Esophagus squamous epithelium (tissue), 5 donors: ENCODE measurements at places on chromosomes 7 and 10.

- no peak overlapping the region for H3K27ac ChIP-seq
- H3K4me1 ChIP-seq: peaks cover 15% of the 10 kb centered on the region
- no peak for DNase-seq
- H3K36me3 ChIP-seq: no peaks in the 10 kb centered on the region
Observed at GRCh38 chr7:69285854-69286253, 312.4 kb upstream of the AUTS2 start.

- peaks cover 14% of the 10 kb centered on the region for H3K4me1 ChIP-seq
- no peak overlapping the region for H3K27ac ChIP-seq
- H3K27me3 ChIP-seq: no peaks in the 10 kb centered on the region
- H3K4me3 ChIP-seq: no peak overlapping the region
Observed at GRCh38 chr10:78981970-78982281, 86.8 kb upstream of the ZMIZ1 start.

- no peaks in the 10 kb centered on the region for H3K27me3 ChIP-seq
- H3K4me1 ChIP-seq: peaks cover 11% of the 10 kb centered on the region
- no peaks in the 10 kb centered on the region for H3K36me3 ChIP-seq
- no peak overlapping the region for H3K27ac ChIP-seq
- no peak for DNase-seq
- no peak overlapping the region for H3K4me3 ChIP-seq
Observed at GRCh38 chr10:127948791-127949190, 41.9 kb downstream of the PTPRE start.

- no peak overlapping the region for H3K4me3 ChIP-seq
- no peak overlapping the region for H3K27ac ChIP-seq
- H3K27me3 ChIP-seq: no peaks in the 10 kb centered on the region
- H3K36me3 ChIP-seq: no peaks in the 10 kb centered on the region
- DNase-seq: no peak
- no peaks in the 10 kb centered on the region for H3K4me1 ChIP-seq
Observed at GRCh38 chr7:44321796-44322195, 3.6 kb downstream of the CAMK2B start.

DNA sequence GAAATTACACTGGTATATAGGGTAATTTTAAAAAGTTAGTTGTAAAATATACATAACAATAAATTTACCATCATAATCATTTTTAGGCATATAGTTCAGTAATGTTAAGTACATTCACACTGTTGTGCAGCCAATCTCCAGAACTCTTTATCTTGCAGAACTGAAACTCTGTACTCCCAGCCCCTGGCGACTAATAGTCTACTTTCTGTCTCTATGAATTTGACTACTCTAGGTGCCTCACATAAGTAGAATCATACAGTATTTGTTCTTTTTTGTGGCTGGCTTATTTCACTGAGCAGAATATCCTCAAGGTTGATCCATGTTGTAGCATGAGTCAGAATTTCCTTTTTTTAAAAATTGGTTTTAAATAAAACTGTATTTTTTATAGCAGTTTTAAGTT is 41.4 kb downstream of the NRF1 start:
- DNase-seq: no peak
- peaks cover 10% of the 10 kb centered on the region for H3K4me1 ChIP-seq
- no peak overlapping the region for H3K27ac ChIP-seq
- no peaks in the 10 kb centered on the region for H3K27me3 ChIP-seq
- peaks cover 8% of the 10 kb centered on the region for H3K36me3 ChIP-seq
